ENCODE measurements at places on chromosomes 6 and 20.

GRCh38 chr6:169342710-169343109 is 89.1 kb upstream of the THBS2 start:
- DNase-seq, result no peak

DNA sequence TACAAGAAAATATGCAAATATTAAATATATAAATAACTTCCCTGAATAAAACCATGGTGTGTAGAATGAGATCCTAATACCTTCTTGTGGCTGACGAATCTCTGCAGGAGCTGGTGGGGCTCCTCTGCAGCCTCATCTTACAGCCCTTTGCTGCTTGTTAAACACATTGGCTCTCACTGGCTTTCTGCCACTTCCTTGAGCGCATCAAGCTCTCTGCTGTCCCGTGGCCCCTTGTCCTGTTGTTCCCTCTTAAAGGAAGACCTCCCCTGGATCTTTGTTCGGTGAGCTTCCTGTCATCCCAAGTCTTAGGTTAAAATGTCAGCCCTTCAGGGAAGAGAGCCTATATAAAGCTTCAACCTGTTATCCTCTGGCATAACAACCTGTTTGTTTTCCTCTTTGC is 519.6 kb downstream of the DOK5 start:
- DNase-seq, result no peak

DNA sequence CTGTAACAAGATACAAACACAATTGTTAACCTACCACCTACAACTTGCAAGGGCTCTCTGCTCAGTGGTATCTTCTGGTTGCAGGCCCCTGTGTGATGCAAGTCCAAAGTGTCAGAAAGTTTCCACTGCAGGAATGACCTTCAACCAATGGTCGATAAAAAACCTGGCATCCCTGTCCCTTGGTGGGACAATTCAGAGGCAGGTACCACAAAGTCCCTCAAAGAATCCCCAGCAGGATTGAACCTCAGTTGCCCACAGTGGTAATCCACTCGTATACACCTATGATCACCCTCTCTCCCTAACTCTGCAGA is 15.9 kb downstream of the GLO1 start:
- DNase-seq, result no peak

- DNase-seq, result no peak
Measured at GRCh38 chr6:150770637-150771036, 94.9 kb upstream of the MTHFD1L start.

GRCh38 chr6:147509891-147510290 is 1.4 kb downstream of the SAMD5 start:
- no peak for DNase-seq

- DNase-seq, result no peak
Measured at GRCh38 chr6:167932468-167933276, 64.8 kb upstream of the KIF25 start.

DNA sequence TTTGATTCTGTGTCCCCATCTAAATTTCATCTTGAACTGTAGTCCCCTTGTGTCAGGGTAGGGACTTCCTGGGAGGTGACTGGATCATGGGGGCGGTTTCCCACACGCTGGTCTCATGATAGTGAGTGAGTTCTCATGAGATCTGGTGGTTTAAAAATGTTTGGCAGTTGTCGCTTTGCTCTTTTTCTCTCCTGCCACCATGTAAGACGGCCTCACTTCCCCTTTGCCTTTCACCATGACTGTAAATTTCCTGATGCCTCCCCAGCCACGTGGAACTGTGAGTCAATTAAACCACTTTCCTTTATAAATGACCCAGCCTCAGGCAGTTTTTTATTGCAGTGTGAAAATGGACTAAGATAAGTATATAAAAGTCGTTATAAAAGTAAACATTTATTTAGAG is 80.5 kb upstream of the SGK1 start:
- no peak for DNase-seq

DNA sequence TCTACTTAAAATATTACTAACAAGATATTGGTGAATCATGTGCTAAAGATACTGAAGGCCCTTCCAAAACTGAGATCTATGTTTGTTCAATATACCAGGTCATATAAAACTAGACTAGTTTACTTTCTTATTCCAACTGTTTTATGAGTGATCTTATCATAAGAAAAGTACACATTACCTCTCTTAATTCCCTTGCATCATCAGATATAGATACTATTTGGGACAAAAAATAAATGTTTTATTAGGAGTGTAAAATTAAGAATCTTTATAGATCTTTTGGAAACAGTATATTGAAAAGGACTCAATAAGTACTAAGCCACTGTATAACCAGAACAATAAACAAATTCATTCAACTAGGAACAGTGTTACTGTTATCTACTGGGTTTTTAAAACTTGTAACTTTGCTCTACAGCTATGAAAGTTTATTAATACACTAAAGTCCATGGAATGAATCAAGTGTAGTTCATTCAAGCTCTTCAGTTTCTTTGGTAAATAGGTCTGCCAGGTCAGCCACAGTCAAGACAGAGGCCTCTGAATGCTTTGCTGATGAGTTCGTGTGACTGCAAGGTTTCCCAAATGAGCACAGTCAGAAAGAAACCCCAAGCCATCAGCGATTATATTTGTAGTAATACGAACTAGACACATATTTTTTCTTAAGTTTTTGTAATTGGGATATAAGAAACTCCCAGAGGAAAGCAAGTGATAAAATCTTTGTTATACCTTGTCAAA is 71.8 kb upstream of the FBXO30 start:
- no peak for DNase-seq

DNA sequence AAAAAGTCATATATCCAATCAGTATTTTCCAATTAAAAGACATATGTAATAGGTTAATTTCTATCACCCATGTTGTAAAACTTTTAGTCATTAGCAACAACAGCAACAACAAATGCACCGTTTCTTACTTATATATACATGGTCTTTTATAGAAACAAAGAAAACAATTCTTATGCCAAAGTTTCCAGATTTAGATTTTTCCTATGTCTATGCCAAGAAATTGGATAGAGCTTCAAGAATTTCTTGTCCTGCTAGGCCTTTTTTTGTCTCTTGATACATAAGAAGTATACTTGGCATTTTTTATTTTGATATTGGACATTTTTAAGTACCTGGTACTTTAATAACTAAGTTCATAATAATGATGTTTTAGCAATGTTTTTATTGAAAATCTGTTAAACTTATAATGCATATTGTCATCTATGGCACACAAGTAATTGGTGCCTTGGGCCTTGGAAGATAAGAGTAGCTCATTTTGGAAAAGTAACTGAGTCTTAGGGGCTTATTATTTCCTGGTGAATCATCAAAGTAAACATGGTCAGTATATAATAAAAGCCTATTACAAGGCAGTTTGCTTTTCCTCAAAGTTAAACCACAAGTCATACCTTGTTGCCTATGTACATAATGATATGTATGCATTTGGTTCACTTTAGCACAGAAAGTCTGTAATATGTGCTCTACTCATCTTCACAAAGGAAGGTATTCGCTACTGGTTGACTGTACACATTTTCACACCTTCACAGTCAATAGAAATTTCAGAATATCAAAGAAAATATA is 10.1 kb upstream of the FRK start:
- no peak for DNase-seq

GRCh38 chr20:59305908-59306655 is 5.7 kb downstream of the EDN3 start:
- DNase-seq, result no peak

DNA sequence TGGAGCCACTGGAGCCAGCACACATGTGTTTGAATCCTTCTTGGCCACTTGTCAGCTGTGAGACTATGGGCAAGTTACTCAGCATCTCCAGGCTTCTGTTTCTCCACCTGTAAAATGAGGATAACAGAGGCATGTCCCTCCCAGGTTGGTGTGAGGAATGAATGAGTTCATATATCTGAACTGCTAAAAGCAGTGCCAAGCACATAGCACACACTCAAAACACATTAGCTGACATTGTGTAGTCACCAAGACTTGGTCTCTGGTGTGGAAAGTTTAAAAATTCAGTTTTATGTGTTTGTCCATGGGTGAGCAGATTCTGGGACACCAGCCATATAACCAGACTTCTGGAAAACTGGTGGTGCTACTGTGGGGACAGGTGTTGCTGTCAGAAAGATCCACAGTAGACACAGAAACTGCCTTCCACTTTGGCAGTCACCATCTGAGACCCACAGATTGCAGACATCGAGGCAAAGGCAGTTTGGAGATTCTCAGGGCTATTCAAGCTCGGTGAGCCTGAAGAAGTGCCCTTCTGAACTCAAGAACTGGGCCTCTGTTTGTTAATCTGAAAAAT is 115.8 kb downstream of the MRPL14 start:
- DNase-seq, result peak; percentile 1

DNA sequence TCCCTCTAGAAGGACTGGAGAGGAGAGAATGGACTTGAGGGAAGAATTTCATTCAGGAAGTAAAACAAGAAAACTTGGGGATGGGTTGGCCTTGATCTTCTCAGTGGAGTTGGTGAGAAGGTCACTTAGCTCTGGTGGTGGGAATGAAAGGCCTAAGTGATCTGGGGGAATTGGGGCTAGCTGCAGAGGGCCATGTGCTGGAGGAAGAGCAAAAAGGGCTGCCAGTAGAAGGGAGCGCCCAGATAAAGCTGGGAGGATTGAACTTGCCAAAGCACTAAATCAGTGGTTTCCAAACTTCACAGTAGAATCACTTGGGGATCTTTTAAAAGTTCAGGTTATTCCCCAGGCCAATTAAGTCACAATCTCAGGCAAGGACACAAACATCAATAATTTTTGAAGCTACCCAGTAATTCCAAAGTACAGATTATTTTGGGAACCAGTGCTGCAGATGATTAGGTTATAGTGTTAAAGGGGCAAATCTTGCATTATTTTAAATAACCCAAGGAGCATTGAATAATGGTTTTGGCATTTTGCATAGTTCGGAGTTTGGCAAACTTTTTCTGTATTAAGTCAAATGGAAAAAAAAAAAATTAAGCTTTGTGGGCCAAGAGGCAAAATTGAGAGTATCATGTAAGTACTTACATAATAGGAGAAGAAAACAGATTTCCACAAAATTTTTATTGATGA is 36.5 kb upstream of the RFPL4B start:
- DNase-seq, result no peak

- no peak for DNase-seq
Measured at GRCh38 chr6:36676141-36677058, 2.1 kb upstream of the CDKN1A start.

- no peak for DNase-seq
Measured at GRCh38 chr6:50902260-50902659, 83.6 kb downstream of the TFAP2B start.

- no peak for DNase-seq
Measured at GRCh38 chr20:57605045-57605444, 15.2 kb downstream of the ZBP1 start.

DNA sequence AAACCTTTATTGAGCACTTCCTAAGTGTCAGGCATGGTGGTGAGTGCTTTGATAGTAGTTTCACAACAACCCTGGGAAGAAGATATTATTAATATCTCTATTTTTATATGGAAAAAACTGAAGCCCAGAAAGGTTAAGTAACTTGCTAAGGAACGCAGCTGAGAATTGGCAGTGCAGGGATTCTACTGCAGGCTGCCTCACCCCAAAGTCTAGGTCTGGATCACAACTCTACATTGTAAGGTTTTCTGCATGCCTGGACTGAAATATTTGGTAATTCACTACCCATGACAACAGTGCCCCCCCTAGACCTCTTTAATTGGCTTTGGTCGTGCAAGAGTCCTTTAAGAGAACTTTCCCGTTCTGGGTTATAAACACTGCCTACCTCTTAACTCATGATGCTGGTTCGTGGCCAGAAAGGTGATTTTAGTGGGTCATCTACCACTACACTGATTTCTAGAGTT is 67.1 kb upstream of the KCNQ5 start:
- no peak for DNase-seq

DNA sequence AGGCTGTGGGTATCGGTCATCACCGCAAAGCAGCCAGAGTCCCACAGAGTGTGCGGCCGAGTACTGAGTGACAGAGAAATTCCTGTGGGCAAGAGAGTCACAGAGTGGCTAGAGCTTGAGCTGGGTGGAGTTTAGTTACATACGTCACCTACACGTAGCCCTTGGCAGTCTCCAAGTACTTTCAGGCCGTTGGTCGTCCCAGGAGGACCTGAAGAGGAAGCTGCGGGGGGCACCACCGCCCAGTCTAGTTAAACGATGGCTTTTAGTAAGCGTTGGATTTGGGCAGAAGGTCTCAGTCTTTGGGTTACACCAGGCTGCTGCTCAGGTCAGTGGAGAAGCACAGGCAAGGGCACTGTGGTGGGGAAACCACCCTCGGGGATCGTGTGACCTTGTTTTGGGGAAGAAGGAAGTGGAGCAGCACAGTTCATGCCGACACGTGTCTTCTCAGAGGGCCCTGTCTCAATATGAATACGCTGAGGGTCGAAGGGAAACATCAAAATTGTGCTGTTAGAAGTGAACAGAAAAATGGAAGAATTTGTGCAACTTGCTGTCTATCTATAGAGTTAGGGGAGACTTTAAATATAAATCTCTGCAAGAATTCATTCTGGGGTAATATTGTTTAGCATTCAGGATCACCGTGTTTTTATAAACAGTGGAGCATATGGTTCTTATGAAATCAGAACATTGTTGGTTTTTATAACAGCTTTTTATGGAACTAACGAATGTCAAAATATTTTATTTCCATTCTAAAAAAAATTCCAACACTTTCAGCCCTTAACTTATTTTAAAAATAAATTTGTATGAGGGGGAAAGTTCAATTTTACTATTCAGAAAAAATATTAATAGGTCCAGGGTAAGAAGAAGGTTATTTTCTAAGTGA is 28.6 kb downstream of the KIF25 start:
- DNase-seq, result no peak

DNA sequence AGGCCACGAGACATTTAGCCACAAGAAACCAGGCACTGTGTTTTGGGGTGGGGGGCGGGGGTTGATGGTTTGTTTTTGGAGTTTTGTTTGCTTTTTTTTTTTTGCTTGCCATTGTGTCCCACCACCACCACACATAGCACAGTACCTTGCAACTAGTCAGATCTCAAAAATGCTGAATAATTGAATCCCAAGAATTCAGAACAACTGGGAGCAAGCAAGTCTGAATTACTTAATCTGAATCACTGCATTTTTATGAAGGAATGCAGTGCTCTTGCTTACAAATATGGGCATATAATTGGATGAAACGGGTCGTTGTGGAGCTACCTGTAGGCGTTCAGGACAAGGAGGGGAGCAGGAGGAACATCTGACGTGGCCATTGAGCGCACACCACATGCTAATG is 151.5 kb upstream of the CDYL start:
- DNase-seq, result no peak

GRCh38 chr6:27890445-27891319 is 21.5 kb downstream of the OR2B2 start:
- peak; percentile 59 for DNase-seq

GRCh38 chr20:49705358-49705757 is 8.3 kb downstream of the B4GALT5 start:
- no peak for DNase-seq
